Hippocampal formation (tissue), 2 donors: ENCODE measurements at places on chromosomes 3 and 15.

GRCh38 chr3:100518983-100519382 is 26.6 kb downstream of the TMEM45A start:
- no peak for DNase-seq

- no peak for DNase-seq
Observed at GRCh38 chr15:48087844-48088243, 32.9 kb upstream of the SLC24A5 start.

GRCh38 chr3:49533031-49533430 is 21.2 kb upstream of the BSN start:
- DNase-seq: no peak

DNA sequence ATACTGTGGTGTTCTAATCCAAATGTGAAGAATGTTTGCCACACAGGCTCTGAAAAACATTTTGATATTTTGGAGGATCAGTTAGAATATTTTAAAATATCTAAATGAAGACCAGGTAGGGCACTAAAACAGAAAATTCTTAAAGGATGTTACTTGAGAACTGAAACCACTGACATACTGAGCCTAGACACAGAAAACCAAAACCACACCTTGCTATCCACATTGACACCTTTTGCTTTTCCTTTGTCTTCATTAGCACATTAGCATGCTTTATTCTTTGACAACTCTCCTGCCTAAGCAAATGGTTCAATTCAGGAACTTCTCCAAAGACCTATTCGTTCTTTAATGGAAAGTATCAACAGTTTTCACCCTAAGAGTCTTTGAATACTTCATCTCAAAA is 835.9 kb upstream of the GRM7 start:
- no peak for DNase-seq

DNA sequence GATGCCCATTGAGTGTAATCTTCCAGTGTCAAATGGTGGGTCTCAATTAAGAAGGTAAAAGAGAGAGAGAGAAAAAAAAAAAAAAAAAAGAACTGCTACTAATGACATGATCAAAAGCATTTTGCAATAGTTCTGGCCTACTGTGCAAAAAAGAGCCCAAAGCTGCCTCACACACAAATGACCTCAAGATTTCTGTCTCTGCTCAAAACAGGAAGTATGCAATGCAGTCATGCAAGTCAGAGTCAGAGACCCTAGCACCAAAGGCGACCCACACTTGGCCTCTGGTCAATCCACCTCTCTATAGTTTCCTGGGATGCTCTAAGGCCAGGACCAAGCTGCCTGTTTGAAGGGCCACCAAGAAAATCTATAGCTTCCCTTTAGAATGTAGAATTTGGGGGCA is 323.5 kb downstream of the VPS13C start:
- DNase-seq: no peak

DNA sequence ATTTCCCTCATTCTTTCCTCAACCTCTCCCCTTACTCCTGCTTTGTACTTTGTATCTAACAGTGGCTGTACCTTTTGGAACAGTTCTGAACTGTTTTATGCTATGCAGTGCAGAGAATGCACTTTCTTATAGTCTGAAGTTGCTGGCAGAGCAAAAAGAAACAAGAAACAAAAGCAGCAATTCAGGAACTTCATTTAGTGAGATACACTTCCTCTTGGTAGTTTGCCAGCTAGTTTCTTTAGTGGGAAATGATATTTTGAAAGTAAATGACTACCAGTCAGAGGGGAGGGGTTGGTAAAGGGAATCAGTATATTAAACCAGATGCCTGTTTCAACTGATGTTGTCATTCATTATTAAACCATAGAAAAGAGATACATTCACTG is 55.0 kb upstream of the CHD2 start:
- no peak for DNase-seq

GRCh38 chr3:58217209-58217811 is 6.5 kb upstream of the DNASE1L3 start:
- DNase-seq: peak; percentile 71

GRCh38 chr15:49752517-49752916 is 131.7 kb downstream of the DTWD1 start:
- no peak for DNase-seq

DNA sequence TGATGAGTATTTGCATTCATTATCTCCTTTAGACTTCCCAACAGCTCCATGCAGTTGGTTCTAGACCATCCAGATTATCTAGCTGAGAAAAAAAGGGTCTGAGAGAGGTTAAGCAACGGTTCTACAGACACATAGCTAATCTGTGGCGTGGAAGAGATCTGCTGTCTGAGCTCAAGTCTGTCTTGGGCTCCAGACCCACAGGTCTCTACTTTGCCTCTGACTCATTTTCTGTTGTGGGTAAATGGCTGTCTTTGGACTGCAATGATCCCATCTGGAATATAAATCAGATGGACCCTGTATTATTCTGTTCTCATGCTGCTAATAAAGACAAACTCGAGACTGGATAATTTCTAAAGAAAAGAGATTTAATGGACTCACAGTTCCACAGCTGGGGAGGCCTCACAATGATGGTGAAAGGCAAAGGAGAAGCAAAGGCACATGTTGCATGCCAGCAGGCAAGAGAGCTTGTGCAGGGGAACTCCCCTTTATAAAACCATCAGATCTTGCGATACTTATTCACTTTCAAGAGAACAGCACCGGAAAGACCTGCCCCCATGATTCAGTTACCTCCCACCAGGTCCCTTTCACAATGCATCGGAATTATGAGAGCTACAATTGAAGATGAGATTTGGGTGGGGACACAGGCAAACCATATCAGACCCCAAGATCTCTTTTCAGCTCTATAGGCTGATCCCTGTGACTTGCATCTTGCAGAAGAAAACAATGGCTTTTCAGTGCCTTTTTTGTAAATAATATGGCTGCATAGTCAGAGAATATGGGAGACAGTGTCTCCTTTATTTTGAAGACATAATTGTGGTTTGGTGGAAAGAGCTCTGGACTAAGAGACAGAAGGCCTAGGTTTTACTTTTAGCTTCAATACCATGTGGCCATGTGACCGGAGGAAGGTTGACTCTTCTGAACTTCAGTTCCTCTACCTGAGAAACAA is 24.7 kb downstream of the CEMIP start:
- no peak for DNase-seq

GRCh38 chr3:150582620-150583019 is 20.5 kb upstream of the SELENOT start:
- no peak for DNase-seq

DNA sequence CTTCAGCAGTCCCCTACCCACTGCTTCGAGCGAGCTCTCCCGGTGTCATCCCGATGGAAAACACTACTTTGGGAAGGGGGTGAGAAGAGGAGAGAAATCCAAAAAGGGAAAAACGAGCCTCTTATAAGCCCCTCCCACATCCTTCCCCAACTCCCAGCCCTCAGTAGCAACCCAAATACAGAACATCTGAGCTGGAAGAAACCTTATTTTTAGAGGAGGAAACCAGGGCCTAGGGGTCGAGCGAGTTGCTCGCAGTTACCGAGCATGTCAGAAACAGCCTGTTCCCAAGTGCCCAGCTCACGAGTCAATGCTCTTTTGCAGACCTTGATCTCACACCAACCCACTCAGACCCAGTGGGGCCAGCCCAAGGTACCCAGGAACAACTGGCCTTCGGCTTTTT is 14.2 kb downstream of the RBPMS2 start:
- DNase-seq: no peak
